Activated CD4-positive, alpha-beta T cell treated with anti-CD3 and anti-CD28 coated beads, Interleukin-2, amount 50 U/mL, for 4 hours (primary cell): ENCODE measurements at places on chromosomes 16 and 17.

DNA sequence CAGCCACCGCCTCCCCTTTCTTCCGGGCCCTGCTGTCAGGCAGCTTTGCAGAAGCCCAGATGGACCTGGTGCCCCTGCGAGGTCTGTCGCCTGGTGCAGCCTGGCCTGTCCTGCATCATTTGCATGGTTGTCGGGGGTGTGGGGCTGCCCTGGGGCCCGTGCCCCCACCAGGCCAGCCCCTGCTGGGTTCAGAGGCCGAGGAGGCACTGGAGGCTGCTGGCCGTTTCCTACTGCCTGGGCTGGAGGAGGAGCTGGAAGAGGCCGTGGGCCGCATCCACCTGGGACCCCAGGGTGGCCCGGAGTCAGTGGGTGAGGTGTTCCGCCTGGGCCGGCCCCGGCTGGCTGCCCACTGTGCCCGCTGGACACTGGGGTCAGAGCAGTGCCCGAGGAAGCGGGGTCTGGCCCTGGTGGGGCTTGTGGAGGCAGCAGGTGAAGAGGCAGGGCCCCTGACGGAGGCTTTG lies 5.5 kb upstream of the TGFB1I1 start:
- DNase-seq: no peak

- no peak for DNase-seq
Observed at GRCh38 chr16:84687715-84688114, 12.1 kb upstream of the USP10 start.

DNA sequence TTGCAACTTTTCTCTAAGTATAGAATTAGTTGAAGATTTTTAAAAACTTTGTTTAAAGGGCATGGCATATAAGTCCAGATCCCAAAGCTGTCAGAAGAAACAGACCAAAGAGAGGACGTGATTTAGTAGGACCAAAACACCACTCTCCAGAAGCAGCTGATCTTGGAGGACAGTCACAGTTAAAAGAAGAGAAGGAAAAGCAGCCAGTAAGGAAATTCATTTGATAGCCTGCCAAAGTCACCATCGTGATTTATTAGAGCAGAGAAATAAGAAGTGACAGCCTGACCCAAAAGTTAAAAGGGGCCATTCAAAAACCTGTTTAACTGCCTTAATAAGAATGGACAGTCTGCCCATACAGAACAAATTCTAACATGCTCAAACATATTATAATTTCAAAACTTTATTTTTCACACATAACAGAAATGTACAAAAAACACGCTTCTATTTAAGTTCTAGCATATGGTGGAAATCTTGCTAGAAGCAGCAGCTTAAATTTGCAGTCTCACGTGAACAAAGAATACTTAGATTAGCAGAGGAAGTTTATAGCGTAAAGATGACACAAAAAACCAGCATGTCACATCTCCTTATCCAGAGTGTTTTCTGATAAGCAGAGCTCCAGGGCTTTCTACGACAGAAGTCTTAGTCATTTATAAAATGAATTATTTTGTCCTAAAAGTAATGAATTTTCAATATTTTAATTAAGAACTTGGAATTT lies 37.2 kb downstream of the TXNDC11 start:
- no peak for DNase-seq

DNA sequence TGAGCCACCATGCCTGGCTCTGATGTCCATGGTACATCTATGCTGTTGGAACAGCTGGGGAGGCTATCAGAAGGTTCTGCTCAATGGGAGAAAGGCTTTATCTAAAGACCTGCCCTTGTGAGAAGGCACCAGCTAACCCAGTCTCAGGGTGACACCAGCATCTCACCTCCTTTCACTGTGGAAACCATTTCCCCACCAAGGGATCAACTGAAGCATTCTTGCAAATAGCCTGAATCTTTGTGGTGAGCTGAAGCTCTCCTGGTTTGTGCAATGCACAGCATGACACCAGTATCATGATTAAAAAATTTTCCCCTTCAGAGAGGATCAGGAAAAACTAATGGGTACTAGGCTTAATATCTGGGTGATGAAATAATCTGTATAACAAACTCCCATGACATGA lies 5.1 kb downstream of the CCL18 start:
- no peak for DNase-seq

GRCh38 chr17:66379996-66380395 lies 77.6 kb downstream of the PRKCA start:
- no peak for DNase-seq

DNA sequence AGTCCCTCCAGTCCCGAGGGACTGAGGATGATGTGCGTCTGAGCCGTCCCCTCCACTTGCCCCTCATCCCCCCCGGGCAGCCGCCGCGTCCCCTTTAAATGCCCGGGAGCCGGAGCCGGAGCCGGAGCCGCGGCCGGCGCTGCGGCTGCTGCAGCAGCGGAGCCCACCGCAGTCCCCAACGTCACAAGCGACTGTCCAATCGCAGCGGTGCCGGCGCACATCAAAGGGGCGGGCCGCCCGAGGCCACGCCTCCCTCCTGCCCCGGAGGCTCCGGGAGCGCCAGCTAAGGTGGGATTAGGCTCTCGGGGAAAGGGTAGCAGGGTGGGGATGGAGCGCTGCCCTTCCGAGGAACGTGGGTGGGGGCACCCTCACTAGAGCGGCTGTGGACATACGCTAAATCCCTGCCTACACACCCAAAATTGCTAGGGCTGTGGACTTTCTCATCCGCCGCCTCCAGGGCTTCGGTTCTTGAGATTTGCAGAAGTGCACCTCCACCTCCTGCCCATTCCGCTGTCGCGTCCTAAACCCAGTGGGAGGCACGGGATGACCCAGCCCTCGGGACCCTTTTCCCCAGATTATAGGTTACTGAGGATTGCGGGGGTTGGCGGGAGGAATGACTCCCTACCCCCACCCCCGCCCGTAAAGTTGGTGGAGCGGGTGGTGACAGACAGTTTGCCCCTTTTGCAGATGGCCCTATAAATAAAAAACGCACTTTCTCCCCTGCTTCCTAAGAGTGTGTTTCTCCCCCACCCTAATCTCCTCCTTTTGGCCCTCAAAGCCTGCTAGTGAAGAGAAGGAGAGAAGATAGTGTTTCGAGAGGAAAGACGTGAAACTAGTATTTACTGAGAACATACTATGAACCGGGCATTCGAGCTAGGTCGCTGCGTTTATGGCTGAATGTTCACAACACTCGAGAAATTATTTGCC lies at the start of gene PHOSPHO1:
TSS of gene PHOSPHO1 (minus strand) at position 152 of the 927 bp plus-strand sequence. CDS start 4,096 bp downstream, outside the sequence.
- DNase-seq: peak; percentile 75

- no peak for DNase-seq
Observed at GRCh38 chr16:85222155-85222863, 110.0 kb upstream of the CIBAR2 start.

DNA sequence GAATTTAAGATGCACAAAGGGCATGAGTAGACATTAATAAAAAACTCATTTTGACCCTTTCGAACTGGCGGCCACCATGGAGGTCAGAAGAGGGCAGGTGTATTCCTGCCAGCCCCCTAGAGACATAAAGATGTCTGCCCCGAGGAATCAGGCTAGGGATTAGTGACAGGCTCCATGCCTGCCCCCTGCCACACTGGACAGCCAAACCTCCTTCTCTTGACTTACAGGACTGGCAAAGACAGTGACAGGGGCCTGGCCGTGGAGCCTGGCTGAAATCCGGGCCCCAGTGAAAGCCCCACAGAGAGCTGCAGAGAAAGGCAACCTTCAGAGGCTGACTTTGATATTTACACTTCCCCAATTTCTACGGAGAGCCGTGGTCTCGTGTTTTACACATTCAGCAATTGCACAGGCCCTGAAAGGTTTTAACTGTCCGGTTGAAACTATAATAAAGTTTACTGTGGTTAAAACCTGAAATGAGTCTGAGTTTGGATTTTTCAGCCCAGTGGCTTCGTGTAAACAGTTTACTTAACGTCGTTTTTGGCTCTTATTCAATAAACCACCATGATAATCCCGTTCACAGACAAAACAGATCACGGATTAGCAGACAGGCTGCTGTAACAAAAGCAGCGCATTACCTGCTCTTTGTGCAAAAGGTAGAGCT lies 243.9 kb upstream of the MYOCD start:
- DNase-seq: no peak
